Endothelial cell (in vitro differentiated cells): ENCODE measurements at places on chromosomes 1 and 21. TPM values are rescaled to one million over a fixed set of nuclear protein-coding genes. Genes with fewer than 3 reads are reported as not detected.

- no peaks in the 10 kb centered on the region for H3K36me3 ChIP-seq
- DNase-seq = no peak
- no peaks in the 10 kb centered on the region for H3K4me1 ChIP-seq
- H3K27ac ChIP-seq = no peak overlapping the region
- no peaks in the 10 kb centered on the region for H3K27me3 ChIP-seq
- H3K4me3 ChIP-seq = no peak overlapping the region
Measured at GRCh38 chr1:78483903-78484302, 6.9 kb upstream of the PTGFR start.

Gene CFAP107
- not detected for total RNA-seq

GRCh38 chr1:36748466-36748865 is 265.8 kb upstream of the CSF3R start:
- no peak overlapping the region for H3K4me3 ChIP-seq
- H3K4me1 ChIP-seq = peaks cover 3% of the 10 kb centered on the region
- H3K27me3 ChIP-seq = peaks cover 9% of the 10 kb centered on the region
- H3K36me3 ChIP-seq = no peaks in the 10 kb centered on the region
- no peak for DNase-seq
- H3K27ac ChIP-seq = no peak overlapping the region

GRCh38 chr1:21966247-21967000 is 10.4 kb upstream of the CELA3B start:
- no peak overlapping the region for H3K27ac ChIP-seq
- no peaks in the 10 kb centered on the region for H3K27me3 ChIP-seq
- peaks cover 28% of the 10 kb centered on the region for H3K4me1 ChIP-seq
- H3K36me3 ChIP-seq = no peaks in the 10 kb centered on the region
- H3K4me3 ChIP-seq = no peak overlapping the region

DNA sequence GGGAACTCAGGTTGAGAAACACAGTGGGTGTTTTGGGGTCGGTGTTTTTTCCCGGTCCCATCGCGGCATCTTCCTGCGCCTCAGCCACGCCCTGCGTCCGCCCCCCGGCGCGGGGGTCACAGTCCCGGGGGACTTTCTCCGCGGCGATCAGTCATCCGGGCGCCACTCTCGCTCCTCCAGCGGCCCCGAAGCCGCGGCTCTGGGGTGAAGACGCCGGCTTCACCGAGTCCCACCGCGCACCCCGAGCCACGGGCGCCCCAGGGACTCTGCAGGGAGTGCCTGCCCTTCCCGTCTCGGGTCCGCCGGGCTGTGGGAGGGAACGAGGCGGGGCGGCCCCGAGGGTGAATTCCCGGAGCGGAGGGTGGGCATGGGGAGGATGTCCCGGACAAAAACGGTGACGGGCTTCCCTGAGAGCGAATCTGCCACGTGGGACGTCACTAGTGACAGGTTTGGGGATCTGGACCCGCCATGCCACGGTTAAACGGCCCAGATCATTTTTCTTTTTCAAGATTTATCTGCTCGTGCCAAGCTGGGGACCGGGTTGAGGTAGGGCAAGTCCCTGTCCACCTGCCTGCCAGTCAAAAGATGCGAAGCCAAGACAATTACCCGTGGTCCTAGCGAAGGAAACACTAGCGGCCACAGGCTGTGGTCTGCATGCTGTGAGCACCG is 717 bp upstream of the BATF3 start:
- H3K4me1 ChIP-seq = peaks cover 10% of the 10 kb centered on the region
- H3K27me3 ChIP-seq = peaks cover 17% of the 10 kb centered on the region
- peak overlapping the region; percentile 52 for H3K4me3 ChIP-seq
- peaks cover 5% of the 10 kb centered on the region for H3K36me3 ChIP-seq

Gene FAM177B
- not detected for total RNA-seq
